ENCODE measurements at places on chromosomes 5 and 9. TPM values are rescaled to one million over a fixed set of nuclear protein-coding genes. Genes with fewer than 3 reads are reported as not detected.

Gene WNT8A
- not detected for total RNA-seq

Gene CCDC112
- total RNA-seq = 5.8 TPM

Gene COMMD10
- 38.2 TPM for total RNA-seq

Gene AMBP
- not detected for total RNA-seq

Gene FBXW5
- total RNA-seq = 202 TPM

Data from mammary microvascular endothelial cell (primary cell).